ENCODE measurements at places on chromosomes 12 and 14.

DNA sequence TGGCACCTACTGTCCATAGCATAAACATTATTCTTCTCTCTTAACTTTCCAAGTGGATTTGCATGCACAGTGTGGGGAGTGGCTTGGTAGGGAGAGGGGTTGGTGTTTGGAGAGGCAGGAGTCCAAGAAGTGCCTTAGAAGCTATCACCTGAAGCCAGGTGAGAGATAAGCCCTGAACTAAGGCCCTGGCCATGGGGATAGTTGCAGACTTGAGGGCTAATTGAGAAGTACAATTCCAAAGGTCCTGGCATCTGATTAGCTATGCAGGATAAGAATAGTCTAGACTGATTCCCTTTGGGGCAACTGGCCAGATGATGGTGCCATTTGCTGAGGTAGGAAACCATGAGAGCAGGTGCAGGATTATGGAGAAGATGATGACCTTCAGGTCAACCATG is 2.0 kb upstream of the PCK2 start:
- DNase-seq = no peak

DNA sequence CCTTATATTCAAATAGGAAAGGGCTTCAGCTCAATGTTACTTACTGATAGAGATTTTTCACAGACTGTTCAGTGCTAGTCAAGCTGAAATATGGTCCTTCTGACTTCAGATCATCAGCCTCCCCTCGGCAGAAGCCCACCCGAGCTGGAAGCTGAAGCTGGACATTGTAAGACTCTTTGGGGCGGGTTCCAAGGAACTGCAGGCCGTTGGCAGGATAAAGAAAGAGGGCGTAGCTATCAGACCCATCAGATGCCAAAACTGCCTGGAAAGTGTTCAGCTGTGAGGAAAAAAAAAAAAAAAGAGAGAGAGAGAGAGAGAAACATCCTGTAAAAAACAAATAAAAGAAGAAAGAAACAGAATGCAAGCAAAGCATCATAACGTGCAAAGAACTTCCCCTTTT is 8.8 kb downstream of the NID2 start:
- no peak for DNase-seq

DNA sequence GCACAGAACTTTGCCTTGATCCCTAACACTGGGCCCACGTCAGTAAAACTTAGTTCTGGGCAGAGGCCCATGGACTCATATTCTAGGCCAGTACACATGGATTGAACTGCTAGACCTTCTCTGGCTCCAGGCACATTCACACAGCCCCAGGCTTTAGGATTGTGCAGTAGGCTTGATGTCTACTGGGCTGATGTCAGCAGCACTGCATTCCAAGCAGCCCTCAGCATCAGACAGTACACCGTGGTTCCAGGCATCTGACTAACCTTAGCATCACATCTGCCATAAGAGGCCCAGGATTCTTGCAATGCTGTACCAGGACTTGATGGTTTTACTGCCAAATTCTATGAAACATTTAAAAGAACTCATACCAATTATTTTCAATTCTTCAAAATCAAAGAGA is 301.9 kb downstream of the CCER1 start:
- DNase-seq = no peak

- DNase-seq = no peak
Measured at GRCh38 chr14:63678536-63678935, 36.9 kb upstream of the WDR89 start.

DNA sequence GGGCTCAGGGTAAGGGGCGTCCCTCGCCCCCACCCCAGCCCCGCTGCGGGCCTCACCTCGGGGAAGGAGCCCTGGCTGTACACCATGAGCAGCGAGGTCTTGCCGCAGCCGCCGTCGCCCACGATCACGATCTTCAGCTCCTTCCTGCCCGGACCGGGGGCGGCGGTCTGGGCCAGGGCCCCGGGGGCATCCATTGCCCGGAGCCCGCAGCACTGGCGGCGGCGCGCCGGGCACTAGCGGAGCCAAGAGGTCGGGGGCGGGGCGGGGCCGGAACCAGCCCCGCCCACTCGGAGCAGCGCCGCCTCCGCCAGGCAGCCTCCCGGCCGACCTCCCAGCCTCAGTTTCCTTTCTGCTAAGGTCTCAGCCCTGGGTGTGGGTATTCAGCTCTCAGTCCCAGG is at the start of gene RHOF:
RHOF (minus strand) TSS at position 249 of the 398 bp plus-strand sequence; CDS start at position 194, 55 bp downstream.
- no peak for DNase-seq

GRCh38 chr12:6250343-6250742 is 50.1 kb downstream of the CD9 start:
- DNase-seq = no peak

DNA sequence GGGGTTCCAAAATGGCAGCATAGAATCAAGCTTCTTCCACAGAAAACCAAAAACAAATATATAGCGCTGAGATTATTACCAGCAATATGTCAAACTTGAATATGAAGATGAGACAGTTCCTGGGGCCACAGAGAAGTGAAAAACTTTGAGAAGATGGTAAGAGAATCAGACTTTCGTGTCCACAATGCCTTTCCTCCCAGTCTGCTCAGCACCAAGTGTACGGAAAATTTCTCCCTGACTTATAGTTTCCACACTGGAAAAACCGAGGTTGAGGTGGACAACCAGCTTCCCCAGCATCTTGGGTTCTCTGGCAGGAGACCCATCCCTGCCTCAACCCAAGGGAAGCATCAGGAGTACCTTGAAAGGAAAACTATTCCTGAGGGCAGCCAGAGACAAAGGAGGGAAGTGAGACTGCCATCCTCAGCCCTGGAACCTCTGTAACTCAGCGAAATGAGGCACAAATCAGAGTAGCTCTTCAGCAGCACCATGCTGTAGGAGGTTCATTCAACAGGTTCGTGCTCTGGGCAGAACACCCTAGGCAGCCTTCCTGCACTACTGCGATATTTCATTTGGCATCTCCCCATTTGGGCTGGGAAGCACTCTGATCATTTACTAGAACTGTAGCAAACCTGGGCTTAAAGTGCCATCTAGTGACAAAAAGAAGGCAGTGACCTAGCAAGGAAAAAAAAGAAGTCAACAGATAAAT is 52.4 kb upstream of the CAPRIN2 start:
- DNase-seq = no peak

DNA sequence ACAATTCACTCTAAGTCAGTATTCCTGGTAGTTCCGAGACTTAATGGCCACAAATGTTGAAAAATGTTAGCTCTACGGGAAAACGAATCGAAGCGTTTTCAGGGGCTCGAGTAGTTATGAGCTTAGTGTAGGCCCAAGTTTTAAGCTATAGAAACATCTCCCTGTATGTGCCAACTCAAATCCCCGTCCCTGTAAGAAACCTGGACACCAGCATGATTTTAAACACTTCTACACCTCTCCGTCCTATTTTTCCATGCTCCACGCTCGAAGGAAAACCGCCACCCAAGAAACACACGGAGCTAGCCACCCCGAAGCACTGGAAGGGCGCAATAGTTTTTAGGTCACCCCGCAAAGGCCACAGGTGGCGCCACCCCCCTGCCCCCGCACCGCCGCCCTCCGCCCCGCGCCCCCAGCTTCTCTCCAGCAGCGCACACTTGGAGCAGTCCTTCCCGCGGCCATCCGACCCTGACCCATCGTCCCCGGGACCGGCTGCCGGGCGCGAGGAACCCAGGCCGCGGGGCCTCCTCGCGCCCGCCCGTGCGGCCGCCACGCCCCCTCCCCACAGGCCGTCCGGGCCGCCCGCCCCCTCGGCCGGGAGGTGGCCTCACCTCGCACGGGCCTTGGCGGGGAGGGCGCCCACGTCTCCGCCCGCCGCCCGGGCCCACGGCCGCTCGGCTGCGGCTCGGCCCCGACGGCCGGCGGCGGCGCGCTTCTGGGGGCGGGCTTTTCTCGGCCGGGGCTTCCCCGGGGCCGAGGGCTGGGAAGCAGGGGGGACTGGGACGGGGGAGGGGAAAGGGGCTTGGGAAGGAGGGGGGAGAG is 522 bp downstream of the R3HDM2 start:
- DNase-seq = peak; percentile 12

- no peak for DNase-seq
Measured at GRCh38 chr14:48703728-48704467, 882.3 kb downstream of the RPS29 start.

GRCh38 chr14:89844508-89844907 is 110.0 kb downstream of the EFCAB11 start:
- DNase-seq = no peak
